ENCODE measurements at places on chromosomes 2 and 18. TPM values are rescaled to one million over a fixed set of nuclear protein-coding genes. Genes with fewer than 3 reads are reported as not detected.

The TUBA3E gene
- total RNA-seq, result not detected

DNA sequence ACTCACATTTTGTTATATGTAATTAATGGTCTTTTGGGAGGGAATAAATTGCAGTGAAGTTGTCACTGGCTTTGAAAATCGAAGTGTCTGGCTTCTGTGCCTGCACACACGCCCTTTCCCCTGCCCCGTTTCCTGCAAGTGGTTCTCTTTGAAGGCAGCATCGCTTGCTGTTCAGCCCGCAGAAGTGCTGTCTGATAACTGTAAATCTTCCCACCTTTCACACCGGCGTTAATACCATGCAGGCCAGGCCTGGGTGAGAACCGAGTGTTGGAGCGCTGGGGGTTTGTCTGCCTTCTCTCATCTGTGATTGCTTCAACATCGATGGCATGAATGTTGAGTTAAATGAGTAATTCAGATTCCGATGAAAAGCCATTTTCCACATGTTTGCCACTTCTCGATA, 37.9 kb upstream of the RPL31 start:
- no peak for DNase-seq

GRCh38 chr2:241011296-241011600, 12.8 kb downstream of the SNED1 start:
- DNase-seq, result no peak

- no peak for DNase-seq
Observed at GRCh38 chr2:240132651-240132980, 3.5 kb downstream of the COPS9 start.

- no peak for DNase-seq
Observed at GRCh38 chr2:165640247-165640929, 153.7 kb downstream of the GALNT3 start.

- no peak for DNase-seq
Observed at GRCh38 chr18:40678318-40678717, 1276.7 kb upstream of the PIK3C3 start.

- DNase-seq, result no peak
Observed at GRCh38 chr2:220847589-220847988, 724.5 kb downstream of the EPHA4 start.

GRCh38 chr2:169819106-169819505, 5.6 kb downstream of the METTL5 start:
- DNase-seq, result no peak

DNA sequence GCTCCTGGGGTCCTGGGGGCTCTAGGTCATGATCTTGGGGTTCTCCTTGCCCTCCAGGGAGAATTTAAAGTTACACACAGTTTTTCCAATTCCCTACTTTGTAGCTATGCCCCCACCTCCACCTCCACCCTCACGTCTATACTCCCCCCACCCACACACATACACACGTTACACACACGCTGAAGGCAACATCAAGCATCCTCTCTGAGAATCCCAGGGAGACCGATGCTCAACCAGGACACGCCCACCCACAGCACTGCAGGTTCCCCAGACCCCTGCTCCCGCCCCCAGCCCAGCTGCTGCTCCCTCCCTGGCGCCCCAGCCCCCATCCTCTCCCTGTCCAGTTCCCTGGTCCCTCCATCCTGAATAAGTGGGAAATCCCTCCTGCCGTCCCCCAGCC, 6.4 kb upstream of the TNS1 start:
- DNase-seq, result no peak

GRCh38 chr2:42360493-42360889, 526 bp downstream of the COX7A2L start:
- DNase-seq, result no peak
